Pancreas (tissue), 10 donors: ENCODE measurements at places on chromosomes 3 and 15.

GRCh38 chr3:111723293-111724215, 128.4 kb upstream of the ZBED2 start:
- no peaks in the 10 kb centered on the region for H3K4me1 ChIP-seq
- no peaks in the 10 kb centered on the region for H3K27me3 ChIP-seq
- no peak overlapping the region for H3K4me3 ChIP-seq
- no peak overlapping the region for H3K27ac ChIP-seq
- no peaks in the 10 kb centered on the region for H3K36me3 ChIP-seq

DNA sequence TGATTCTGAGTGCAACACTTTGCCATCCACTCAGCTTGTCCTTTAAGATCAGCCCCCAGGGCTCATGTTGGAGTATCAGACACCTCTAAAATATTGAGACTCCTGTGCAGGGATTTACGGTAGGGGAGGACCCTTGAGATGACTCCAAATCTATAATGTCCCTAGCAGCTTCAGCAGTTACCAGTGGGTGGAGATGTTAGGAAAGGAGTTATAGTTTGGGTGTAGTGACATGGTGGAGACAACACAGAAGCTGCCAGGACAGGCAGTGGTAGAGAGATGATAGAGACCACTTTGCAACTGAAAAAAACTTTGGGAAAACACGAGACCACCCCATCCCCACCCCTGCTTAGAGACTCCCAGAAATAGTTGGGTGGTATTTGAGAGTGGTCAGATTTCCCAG, 43.3 kb upstream of the GSK3B start:
- no peaks in the 10 kb centered on the region for H3K27me3 ChIP-seq
- H3K36me3 ChIP-seq, result no peaks in the 10 kb centered on the region
- H3K4me1 ChIP-seq, result no peaks in the 10 kb centered on the region
- no peak for DNase-seq
- no peak overlapping the region for H3K27ac ChIP-seq
- no peak overlapping the region for H3K4me3 ChIP-seq

- peaks cover 3% of the 10 kb centered on the region for H3K36me3 ChIP-seq
- H3K27me3 ChIP-seq, result no peaks in the 10 kb centered on the region
- no peaks in the 10 kb centered on the region for H3K4me1 ChIP-seq
- H3K4me3 ChIP-seq, result no peak overlapping the region
These were observed 2.2 kb upstream of the GRAMD2A start for GRCh38 chr15:72199721-72200212.

DNA sequence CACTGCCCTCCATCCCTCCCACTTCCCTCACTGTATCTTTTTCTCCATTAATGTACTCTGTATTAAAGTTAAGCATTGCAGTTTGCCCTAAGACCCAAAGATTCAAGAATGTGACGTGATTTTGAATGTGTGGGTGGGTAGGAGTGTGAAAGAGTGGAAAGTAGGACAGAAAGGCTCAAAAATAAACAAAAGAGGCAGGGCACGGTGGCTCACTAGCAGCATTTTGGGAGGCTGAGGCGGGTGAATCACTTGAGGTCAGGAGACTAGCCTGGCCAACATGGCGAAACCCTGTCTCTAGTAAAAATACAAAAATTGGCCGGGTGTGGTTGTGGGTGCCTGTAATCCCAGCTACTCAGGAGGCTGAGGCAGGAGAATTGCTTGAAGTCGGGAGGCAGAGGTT, 18.4 kb downstream of the TFRC start:
- no peak for DNase-seq
- peaks cover 70% of the 10 kb centered on the region for H3K36me3 ChIP-seq
- H3K4me1 ChIP-seq, result no peaks in the 10 kb centered on the region
- no peak overlapping the region for H3K4me3 ChIP-seq

GRCh38 chr15:63349156-63349555, 32.5 kb downstream of the CA12 start:
- DNase-seq, result peak; percentile 72
- H3K4me3 ChIP-seq, result no peak overlapping the region
- H3K36me3 ChIP-seq, result no peaks in the 10 kb centered on the region
- H3K27me3 ChIP-seq, result no peaks in the 10 kb centered on the region
- peaks cover 52% of the 10 kb centered on the region for H3K4me1 ChIP-seq

DNA sequence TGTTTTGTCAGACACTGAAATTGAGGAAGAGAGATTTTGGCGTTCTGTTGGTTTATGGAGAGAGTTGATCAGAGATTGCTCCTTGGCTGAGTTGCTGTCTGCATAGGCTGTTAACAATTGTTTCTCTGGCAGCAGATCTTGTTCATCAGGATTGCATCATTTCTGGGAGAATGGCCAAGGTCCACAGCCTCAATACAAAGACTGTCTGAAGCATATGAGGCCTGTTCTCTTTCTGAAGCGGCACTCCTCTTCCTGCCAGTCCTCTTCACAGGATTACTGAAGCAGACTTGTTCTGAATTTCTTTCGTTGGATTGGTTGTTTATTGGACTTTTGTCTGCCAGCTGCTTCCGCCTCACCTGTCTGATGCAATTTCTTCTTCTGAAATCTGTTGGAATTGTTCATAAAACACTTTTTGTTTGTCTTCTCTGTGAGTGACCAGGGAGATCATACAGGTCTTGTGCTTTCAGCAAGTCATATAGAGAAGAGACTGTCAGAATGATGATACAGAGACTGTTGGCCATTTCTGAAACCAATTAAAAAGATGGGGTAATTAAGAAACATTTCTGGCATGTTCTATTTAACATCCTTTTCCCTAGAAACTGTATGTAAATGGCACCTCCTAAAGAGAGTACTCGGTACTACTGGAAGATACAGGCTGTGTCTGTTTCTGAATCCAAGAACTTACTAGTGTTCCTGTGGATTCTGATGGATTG, 25.5 kb downstream of the SETD5 start:
- H3K27ac ChIP-seq, result peak overlapping the region; percentile 54
- DNase-seq, result no peak
- no peaks in the 10 kb centered on the region for H3K36me3 ChIP-seq

DNA sequence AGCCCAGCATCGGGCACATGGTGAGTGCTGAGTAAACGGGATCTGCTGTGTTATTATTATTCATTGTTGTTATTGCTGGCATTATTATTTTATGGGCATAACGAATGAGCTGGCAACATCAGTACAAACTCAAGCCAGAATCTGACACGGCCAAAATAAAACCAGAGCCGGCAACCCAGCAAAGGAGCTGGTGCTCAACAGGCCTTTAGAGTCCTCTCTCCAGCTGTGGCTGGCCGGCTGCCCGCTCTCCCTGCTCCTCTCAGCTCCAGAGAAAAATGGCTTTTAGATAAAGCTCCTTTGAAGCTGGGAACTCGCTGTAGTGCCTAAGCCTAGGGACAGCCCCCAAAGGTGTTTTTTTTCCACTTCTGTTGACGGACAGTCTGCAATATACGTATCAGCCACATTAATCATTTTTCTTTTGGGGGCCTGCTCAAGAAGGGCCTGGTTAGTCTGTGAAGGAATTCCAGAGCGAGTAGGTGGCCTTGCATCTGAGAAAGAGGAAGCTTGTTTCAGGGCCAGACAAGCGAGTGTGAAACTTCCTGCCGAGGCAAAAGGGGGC, 193.9 kb upstream of the UBE2E1 start:
- DNase-seq, result peak; percentile 64
- no peak overlapping the region for H3K4me3 ChIP-seq
- no peaks in the 10 kb centered on the region for H3K27me3 ChIP-seq
- no peak overlapping the region for H3K27ac ChIP-seq

DNA sequence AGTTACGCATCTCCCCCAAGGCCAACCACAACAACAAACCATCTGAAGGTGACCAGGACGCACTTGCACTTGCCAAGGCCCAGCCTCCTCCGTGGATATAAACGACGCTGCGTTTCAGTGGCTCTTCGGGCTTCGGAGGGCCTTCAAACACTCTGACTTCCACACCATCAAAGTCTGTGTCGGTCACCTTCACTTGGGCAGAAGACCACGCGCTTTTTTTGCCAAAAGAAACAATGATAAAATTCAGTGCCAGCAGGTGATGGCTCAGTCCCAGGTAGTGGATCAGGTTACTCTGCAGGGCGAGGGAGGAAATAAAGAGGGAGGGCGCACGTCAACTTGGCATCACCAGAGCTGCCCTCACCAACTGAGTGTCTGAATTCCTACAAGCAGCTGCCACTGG, 63.0 kb downstream of the NCEH1 start:
- H3K4me3 ChIP-seq, result no peak overlapping the region
- peaks cover 21% of the 10 kb centered on the region for H3K4me1 ChIP-seq
- H3K27ac ChIP-seq, result no peak overlapping the region
- peak; percentile 62 for DNase-seq
- no peaks in the 10 kb centered on the region for H3K36me3 ChIP-seq
- H3K27me3 ChIP-seq, result no peaks in the 10 kb centered on the region

DNA sequence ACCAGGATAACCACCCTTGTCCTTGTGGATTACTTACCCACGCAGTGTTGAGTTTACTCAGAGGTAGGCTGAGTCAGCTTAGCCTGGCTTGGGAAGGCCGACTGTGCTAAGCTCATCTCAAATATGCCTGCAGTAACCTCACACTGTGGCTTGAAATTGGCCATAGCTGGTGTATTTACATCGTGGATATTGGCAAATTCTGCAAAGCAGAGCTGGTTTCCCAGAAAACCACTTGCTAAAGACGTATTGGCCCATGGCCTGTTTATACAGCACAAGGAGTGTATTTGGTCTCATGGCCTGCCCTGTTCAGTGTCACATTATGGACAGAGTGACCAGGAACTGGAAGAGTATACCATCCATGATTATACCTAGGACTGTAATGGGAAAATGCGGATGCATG, 170.5 kb upstream of the UBE3A start:
- H3K4me1 ChIP-seq, result no peaks in the 10 kb centered on the region
- no peak overlapping the region for H3K4me3 ChIP-seq
- no peak for DNase-seq
- H3K27ac ChIP-seq, result no peak overlapping the region
- H3K36me3 ChIP-seq, result no peaks in the 10 kb centered on the region
- no peaks in the 10 kb centered on the region for H3K27me3 ChIP-seq

DNA sequence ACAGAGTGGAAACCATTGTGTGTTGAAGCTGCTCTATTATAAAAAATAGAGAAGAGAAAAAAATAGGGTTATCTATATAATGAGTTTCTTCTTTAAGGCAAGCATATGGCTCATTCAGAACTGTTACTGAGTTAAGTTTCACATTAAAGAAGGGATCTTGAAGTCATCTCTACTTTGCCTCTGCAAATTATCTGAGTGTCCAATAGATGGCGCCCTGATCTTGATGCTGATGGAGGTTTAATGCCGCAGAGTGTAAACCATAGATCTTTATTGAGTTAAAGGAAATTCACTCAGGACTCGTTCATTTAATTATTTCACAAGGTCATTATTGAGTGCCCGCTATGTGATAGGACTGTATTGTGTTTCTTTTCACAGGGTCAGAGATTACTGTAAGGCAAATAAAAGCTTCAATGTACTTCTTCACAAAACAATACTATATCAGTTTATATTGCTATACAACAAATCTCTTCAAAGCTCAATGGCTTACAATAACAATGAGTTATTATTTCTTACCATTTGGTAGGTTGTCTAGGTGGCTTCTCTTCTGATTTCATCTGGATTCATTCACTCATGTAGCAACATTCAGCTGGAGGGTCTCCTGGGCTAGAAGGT, 171.4 kb downstream of the NSUN3 start:
- no peaks in the 10 kb centered on the region for H3K27me3 ChIP-seq
- H3K36me3 ChIP-seq, result no peaks in the 10 kb centered on the region
- no peak overlapping the region for H3K4me3 ChIP-seq
- no peak overlapping the region for H3K27ac ChIP-seq
- no peaks in the 10 kb centered on the region for H3K4me1 ChIP-seq

DNA sequence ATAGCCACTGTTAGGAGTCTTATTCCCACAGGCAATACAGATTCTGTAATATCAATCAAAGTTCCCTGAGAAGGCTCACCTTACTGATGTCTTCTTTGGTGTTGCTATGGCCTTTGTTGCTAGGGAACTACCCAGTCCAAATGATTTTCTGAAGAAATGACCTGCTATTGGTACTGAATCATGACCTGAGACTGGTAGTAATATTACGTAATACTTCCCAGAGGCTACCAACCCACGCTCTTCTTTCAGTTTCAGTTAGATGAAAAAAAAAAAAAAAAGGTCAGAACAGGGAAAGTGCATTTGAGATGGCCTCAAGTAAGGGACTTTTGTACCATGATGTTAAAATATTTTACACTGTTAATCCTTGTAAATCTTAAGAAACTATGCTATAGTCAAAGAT, 1092.5 kb upstream of the EPHA6 start:
- H3K27me3 ChIP-seq, result no peaks in the 10 kb centered on the region
- no peak overlapping the region for H3K27ac ChIP-seq
- no peaks in the 10 kb centered on the region for H3K36me3 ChIP-seq
- no peak overlapping the region for H3K4me3 ChIP-seq
- no peak for DNase-seq
- no peaks in the 10 kb centered on the region for H3K4me1 ChIP-seq

- no peak overlapping the region for H3K4me3 ChIP-seq
- no peak for DNase-seq
- no peaks in the 10 kb centered on the region for H3K27me3 ChIP-seq
- no peaks in the 10 kb centered on the region for H3K36me3 ChIP-seq
- H3K27ac ChIP-seq, result no peak overlapping the region
These were observed 266.6 kb upstream of the SLITRK3 start for GRCh38 chr3:165462636-165463334.

GRCh38 chr15:41583795-41584194, 24.8 kb downstream of the TYRO3 start:
- no peaks in the 10 kb centered on the region for H3K36me3 ChIP-seq
- DNase-seq, result no peak
- H3K27ac ChIP-seq, result no peak overlapping the region
- no peaks in the 10 kb centered on the region for H3K27me3 ChIP-seq
- no peaks in the 10 kb centered on the region for H3K4me1 ChIP-seq
- no peak overlapping the region for H3K4me3 ChIP-seq

- H3K4me3 ChIP-seq, result no peak overlapping the region
- H3K36me3 ChIP-seq, result no peaks in the 10 kb centered on the region
- H3K27ac ChIP-seq, result no peak overlapping the region
These were observed 210.3 kb upstream of the CNTN6 start for GRCh38 chr3:882533-882932.

- DNase-seq, result no peak
- no peak overlapping the region for H3K27ac ChIP-seq
- no peaks in the 10 kb centered on the region for H3K36me3 ChIP-seq
- H3K27me3 ChIP-seq, result no peaks in the 10 kb centered on the region
These were observed 13.9 kb downstream of the ROBO2 start for GRCh38 chr3:77053795-77054194.
